Non-pigmented ciliary epithelial cell (primary cell): ENCODE measurements at places on chromosomes 1 and 21.

DNA sequence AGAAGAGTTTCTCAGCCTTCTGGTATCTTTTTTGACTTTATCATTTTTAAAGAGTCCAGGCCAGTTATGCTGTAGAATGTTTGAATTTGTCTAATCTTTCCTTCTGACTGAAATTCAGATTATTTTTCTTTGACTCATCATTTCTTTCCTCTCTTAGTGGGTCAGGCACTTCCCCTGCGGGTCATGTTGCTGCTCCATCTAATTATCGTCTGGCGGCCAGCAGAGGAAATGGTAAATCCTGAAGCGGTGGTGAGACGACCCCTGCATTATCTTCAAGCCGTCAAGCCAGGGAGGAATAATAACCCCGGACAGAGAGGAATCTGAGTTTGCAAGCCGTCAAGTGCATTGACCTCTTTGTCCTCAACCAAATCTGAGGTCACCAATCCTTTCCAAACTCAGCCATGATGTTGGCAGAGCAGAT is 102.1 kb downstream of the ADSS2 start:
- no peak for DNase-seq

DNA sequence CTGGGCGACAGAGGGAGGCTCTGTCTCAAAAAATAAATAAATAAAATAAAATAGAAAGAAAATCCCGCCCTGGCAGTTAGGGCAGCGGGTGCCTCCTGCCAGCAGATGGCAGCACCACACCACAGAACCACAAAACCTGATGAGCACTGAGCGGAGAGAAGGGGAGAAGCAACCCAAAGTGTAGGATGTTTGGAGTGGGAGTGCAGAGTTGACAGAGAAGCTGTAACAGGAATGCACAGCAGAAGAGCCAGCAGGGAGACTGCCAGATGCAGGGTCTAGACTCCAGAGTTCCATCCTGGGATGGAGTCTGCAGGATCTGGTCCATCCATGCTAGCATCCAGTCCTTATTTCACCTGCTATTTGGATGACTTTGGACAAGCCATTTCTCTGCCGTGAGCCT is 29.7 kb upstream of the KIRREL1 start:
- no peak for DNase-seq

DNA sequence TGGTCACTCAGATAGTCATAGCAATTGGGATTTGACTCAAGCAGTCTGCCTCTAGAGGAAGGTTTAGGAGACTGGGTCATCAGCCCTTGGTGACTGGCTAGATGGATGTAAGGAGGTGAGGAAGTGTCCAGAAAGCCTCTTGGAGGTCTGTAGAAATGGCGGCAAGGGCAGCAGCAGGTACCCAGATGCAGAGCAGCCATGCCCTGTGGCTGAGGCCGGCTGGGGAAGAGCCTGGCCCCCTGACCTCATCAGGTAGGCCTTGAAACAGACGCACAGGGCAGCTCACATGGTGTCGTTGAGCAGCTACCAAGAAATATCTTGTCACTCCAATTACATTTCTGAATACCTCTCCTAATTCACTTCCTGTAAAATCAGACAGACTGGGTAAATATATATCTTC is 98.2 kb downstream of the DMRTB1 start:
- no peak for DNase-seq

- no peak for DNase-seq
Observed at GRCh38 chr1:175865041-175865766, 121.8 kb upstream of the TNR start.

- no peak for DNase-seq
Observed at GRCh38 chr1:58390091-58390490, 156.4 kb downstream of the OMA1 start.

DNA sequence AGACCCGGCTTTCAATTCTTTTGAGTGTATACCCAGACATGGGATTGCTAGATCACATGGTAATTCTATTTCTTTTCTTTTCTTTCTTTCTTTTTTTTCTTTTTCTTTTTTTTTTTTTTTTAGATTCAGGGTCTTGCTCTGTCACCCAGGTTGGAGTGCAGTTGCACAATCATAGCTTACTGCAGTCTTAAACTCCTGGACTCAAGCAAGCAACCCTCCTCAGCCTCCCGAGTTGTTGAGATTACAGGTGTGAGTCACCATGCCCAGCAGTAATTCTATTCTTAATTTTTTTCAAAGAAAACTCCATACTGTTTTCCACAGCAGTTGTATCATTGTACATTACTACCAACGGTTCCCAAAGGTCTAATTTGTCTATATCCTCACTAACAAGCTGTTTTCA is 13.5 kb upstream of the RNF186 start:
- no peak for DNase-seq

- DNase-seq, result no peak
Observed at GRCh38 chr1:208562151-208562960, 318.2 kb upstream of the PLXNA2 start.

- no peak for DNase-seq
Observed at GRCh38 chr1:68433395-68433794, 16.4 kb downstream of the RPE65 start.

GRCh38 chr21:29656504-29657239 is 283.1 kb downstream of the GRIK1 start:
- no peak for DNase-seq

DNA sequence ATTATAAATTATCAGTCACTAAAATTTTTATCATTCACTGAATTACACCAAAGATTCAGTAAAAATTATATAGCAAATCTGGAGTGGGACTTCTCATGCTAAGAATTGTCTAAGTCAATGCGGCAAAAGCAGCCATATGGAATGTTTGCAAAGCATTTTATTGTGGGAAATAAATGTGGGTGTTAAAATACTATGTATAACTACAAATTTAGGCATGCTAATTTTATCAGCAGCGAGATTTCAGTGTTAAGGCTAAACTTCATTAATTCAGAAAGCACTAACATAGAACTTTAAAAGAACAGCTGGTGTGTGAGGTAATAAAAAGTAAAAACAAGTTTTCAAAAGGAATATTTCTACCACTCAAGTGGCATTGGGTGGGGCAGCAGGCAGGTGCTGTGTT is 21.4 kb downstream of the COLGALT2 start:
- no peak for DNase-seq

DNA sequence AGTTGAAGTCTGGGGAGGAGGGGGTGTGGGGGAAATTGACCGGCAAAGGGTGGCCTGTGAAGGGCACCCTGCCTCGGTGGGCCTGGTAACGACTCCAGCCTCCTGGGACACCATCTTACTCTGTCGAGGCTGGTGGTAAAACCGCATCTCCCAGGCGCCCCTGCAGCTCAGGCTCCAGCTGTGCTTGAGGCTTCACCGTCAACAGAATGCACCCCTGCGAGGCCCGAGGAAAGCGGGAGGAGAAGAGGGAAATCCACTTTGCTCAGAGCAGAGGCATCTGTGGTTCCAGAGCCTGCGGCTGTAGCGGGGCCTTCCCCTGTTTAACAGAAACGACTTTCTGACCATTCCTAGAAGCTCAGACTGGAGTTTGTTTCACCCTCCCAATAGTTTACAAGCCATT is 165.6 kb downstream of the NPHP4 start:
- DNase-seq, result no peak

- no peak for DNase-seq
Observed at GRCh38 chr1:232795497-232796053, 9.6 kb upstream of the MAP10 start.

DNA sequence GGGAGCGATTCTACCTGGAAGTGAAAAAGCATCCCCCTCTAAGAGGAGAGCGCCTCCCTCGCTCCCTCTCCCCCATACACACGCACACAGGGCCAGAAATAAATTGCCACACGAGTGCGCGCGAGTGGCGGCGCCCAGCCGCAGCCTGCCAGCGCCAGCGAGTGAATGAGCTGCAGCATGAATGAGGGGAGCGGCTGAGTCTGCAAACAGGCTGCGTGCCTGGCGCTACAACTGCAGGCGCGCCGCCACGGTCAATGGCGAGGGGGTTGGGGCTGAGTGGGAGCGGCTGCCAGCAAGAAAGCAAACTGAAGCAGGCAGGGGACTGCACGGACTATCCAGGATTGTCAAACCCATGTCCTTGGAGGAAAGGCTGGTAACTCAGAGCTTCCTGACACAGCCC is 2.2 kb downstream of the CAMK1G start:
- DNase-seq, result no peak

- no peak for DNase-seq
Observed at GRCh38 chr1:88890791-88891317, 513 bp downstream of the GTF2B start.

DNA sequence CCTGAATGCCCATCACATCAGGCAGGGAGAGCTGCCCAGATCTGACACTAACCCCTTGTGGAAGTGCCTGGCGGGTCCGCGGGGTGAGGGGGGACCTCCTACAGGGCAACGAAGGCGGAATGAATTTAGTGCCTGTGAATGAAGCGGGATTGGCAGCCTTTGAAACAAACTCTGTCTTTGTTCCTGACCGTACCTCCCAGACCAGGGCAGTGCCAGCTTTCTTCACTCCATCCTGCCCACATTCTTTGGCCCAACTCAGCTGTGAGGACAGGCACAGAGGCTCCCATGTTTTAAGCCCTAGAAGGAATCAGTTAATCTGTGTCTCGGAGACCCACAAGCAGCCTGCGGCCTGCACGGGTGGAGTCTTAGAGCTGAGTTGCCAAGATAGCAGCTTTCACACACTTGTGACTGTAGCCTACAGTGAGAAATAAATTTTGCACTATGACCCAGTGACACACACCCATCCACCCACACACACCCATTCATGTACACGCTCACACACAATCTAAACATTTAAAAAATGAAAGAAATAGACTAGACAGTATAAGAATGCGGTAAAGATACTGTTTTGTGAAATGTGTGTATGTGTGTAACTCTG is 60.1 kb upstream of the USP24 start:
- DNase-seq, result no peak

GRCh38 chr1:66539491-66539890 is 5.5 kb downstream of the SGIP1 start:
- DNase-seq, result no peak
